Immature natural killer cell (primary cell): ENCODE measurements at places on chromosomes 7 and 10.

- peaks cover 4% of the 10 kb centered on the region for H3K27me3 ChIP-seq
- DNase-seq: no peak
- H3K4me3 ChIP-seq: no peak overlapping the region
- no peaks in the 10 kb centered on the region for H3K4me1 ChIP-seq
- H3K36me3 ChIP-seq: no peaks in the 10 kb centered on the region
These were observed 157.8 kb downstream of the NEURL1 start for GRCh38 chr10:103651333-103651732.

- no peak for DNase-seq
- no peak overlapping the region for H3K4me3 ChIP-seq
- no peaks in the 10 kb centered on the region for H3K4me1 ChIP-seq
- no peak overlapping the region for H3K27ac ChIP-seq
These were observed 51.0 kb downstream of the ORC5 start for GRCh38 chr7:104156842-104157277.

DNA sequence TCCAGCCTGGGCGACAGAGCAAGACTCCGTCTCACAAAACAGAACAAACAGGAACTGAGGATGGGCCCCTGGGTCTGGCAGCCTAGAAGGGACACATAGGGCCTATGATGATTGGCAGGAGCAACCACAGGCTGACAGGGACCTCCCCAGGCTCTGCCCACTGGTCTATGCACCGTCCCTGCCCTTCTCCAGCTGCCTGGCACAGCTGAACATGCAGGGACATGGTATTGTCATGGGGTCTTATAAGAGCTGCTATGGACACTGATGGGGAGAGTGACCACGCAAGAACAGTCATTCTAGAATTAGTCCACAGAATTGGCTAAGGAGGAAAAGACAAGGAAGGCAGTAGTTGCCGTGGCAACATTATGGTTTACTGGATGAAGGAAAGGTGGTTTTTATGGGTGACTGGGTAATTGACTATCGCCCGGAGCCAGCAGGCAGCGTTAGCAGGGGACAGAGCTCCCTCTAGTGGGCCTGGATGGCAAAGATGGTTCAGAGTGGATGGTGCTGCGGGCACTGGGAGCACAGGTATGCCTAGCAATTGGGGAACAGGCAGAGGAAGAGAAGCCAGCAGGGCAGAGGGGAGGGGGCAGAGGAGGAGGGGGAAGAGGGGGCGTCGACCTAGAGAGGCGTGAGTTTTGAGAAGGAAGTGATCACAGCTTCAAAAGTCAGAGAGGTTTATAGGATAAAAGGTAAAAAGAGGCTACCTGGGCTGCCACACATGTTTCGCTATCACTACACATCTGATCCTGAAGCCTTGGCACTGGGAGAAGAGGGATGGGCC lies 7.8 kb upstream of the TRIM56 start:
- no peak overlapping the region for H3K4me3 ChIP-seq
- no peak overlapping the region for H3K27ac ChIP-seq
- H3K4me1 ChIP-seq: peaks cover 1% of the 10 kb centered on the region
- DNase-seq: peak; percentile 64
- peaks cover 16% of the 10 kb centered on the region for H3K27me3 ChIP-seq

- H3K36me3 ChIP-seq: no peaks in the 10 kb centered on the region
- H3K4me1 ChIP-seq: no peaks in the 10 kb centered on the region
- H3K27ac ChIP-seq: no peak overlapping the region
- no peaks in the 10 kb centered on the region for H3K27me3 ChIP-seq
- no peak overlapping the region for H3K4me3 ChIP-seq
These were observed 101.0 kb downstream of the MYL10 start for GRCh38 chr7:101527844-101528667.

DNA sequence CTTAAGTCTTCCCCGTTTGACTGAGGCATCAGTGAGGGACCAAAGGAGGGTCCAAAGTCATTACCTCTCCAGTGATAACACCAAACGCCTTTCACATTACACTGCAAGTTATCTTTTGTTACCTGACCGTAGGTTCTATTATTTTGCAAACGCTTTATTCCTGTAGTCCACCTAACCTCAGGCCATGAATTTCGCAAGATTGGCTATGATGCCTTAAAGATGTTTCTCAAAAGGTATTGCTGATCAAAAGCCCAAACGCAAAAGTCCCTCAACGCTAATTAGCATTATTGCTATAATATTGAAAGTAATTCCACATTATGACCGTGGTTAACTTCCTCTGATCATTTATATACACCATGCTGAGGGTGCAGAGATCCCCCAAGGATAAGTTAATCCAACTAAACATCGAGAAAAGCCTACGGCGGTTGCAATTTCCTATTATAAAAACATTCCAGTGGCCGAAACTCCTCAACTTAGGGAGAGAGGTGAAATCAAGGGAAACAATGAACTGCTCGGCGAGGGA lies 649 bp downstream of the DNA2 start:
- H3K4me3 ChIP-seq: peak overlapping the region; percentile 99
- H3K36me3 ChIP-seq: no peaks in the 10 kb centered on the region
- peaks cover 29% of the 10 kb centered on the region for H3K4me1 ChIP-seq

DNA sequence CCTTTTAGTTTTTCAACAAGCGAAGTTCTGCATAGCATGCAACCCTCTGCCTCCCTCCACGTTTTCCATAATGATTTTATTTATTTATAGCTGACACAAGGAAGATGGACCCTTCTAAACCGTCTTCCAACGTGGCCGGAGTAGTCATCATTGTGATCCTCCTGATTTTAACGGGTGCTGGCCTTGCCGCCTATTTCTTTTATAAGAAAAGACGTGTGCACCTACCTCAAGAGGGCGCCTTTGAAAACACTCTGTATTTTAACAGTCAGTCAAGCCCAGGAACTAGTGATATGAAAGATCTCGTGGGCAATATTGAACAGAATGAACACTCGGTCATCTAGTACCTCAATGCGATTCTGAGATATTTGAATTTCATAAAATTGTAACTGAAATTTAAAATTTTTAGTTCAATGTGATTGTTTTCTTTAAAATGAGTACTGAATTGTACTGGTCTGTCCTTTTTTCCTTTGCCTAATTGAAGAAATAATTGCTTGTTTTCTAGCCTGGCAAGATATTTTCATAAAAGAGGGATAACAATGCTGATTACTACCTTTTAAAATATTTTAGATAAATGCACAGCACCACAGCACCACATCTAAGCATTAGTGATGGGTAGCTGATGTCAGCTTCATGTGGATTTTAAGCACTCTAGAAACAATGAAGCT lies 41.5 kb upstream of the SLC39A12 start:
- no peak overlapping the region for H3K4me3 ChIP-seq
- H3K4me1 ChIP-seq: no peaks in the 10 kb centered on the region
- DNase-seq: no peak
- peaks cover 6% of the 10 kb centered on the region for H3K27me3 ChIP-seq
- H3K36me3 ChIP-seq: no peaks in the 10 kb centered on the region
